ENCODE measurements at places on chromosomes 2 and 18.
A peak's percentile ranks its signal among the peaks of the same experiment; 100 is the strongest.

- DNase-seq: no peak
These were observed 80.6 kb downstream of the ADCYAP1 start for GRCh38 chr18:985212-985661.

- DNase-seq: no peak
These were observed 192.6 kb upstream of the TWIST2 start for GRCh38 chr2:238655198-238655860.

DNA sequence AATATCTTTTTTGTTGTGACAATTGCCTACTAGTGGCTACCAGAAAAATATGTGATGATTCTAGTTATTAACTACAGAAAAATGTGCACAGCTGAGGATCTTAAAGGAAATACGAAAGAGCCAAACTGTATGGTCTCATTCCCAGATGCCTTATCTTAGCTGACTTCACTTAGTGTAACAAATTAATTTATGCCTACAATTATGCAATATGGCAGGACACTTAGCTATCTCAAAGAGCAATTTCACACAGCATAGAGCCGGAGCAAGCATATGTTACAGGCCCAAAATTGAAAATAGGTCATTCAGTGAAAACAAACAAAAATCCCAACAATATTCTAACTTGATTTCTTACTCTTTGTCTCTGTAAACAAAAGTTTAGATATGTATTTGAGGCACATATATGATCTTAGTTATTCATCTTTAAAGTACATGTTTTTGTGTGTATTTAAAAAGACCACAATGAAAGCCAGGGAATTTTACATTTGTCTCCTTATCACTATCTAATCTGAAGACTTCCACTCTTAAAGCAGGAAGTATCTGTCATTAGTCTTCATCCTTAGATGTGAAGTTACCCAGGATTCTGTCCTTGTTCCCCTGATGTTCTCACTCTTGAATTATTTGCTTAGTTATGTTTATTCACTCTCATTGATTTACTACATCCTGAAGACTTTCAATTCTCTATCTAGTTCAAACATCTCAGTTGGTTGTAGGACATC lies 1579.0 kb upstream of the NXPH2 start:
- peak; percentile 8 for DNase-seq

DNA sequence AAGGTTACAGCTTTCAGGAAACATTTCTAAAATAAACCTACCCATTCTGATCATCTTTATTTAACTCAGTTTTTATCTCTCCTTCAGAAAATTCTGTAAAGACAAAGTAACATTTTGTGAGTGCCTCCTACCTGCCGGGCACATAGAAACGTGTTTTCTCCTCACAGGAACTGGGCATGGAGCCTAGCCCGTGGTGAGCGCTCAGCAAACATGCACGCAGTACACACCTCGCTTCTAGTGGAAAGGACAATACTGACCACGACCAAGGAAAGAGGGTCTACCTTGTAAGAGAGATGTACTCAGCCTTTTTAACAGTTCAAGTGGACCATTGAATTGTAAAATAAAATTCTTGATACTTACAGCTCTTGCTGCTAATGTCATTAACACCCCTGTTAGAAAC lies 24.8 kb upstream of the KIDINS220 start:
- DNase-seq: no peak

DNA sequence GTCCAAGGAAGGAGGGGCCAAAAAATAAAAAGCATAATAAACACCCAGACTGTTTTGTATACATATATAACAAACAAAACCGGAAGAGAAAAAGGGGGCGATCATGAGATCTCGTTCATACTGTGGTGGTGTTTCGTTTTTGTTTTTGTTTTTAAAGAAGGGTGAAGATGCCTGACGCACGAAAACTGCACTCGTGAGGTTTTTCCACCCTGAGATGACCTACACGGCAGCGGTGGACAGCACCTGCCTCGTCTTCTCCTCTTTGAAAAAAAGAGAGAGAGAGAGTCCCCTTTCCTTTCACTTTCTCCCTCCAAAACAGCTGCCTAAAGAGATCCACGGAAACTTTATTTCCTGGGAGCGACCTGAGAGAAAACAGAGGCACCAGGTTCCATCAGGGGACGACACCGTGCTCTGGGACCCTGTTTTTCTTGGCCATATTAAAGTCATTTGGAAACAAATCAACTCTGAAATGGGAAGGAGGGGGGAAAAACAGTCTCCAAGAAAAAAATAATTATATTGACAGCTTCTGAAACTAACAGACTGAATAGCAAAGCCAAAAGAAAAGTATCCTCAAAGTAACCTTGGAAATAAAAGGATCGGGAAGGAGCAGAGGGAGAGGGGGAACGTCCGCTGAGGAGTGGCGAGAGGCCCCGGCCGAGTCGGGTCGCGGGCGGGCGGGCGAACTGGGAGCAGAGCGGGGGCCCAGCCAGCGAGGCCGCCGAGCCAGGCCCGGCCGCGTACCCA lies 3.5 kb downstream of the POU3F3 start:
- no peak for DNase-seq

GRCh38 chr2:42296226-42296625 lies 64.8 kb downstream of the COX7A2L start:
- no peak for DNase-seq

GRCh38 chr18:62332964-62333695 lies 8.0 kb downstream of the TNFRSF11A start:
- DNase-seq: no peak

GRCh38 chr2:189213250-189213649 lies 33.7 kb upstream of the COL5A2 start:
- peak; percentile 53 for DNase-seq

DNA sequence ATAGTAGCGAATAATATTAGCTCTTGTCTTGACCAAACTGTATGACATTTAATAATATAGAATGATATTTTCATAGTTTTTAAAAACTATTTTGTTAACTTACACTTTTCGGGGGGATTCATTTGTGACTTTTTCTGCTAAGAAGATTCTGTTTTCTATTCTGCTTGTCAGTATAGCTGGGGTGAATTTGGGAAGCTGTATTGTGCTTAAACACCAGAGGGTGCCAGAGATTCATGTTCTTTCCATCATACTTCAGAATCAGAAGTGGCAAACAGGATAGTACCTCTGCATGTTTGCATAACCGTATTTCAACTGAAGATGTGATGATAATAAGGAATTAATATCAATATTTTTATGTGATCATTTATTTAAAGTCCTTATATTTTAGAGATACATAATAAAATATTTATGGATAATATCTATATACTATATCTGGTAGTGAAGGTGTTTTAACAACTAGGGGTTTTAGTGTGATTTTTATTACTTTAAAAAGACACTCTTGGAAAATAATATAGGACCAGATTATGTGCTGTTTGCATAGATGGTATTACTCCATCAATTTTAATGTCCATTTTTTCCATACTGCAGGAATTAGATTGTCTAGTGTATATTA lies 81.0 kb downstream of the TAF4B start:
- DNase-seq: peak; percentile 63

- no peak for DNase-seq
These were observed 243.6 kb upstream of the EPAS1 start for GRCh38 chr2:46053564-46053963.

Data from fibroblast of upper back skin (primary cell).